CD4-positive, alpha-beta T cell treated with Interleukin-15 for 1 hour (primary cell): ENCODE measurements at places on chromosomes 1 and 21.
A peak's percentile ranks its signal among the peaks of the same experiment; 100 is the strongest.

- DNase-seq, result no peak
Measured at GRCh38 chr1:66532214-66532613, 1.7 kb upstream of the SGIP1 start.

DNA sequence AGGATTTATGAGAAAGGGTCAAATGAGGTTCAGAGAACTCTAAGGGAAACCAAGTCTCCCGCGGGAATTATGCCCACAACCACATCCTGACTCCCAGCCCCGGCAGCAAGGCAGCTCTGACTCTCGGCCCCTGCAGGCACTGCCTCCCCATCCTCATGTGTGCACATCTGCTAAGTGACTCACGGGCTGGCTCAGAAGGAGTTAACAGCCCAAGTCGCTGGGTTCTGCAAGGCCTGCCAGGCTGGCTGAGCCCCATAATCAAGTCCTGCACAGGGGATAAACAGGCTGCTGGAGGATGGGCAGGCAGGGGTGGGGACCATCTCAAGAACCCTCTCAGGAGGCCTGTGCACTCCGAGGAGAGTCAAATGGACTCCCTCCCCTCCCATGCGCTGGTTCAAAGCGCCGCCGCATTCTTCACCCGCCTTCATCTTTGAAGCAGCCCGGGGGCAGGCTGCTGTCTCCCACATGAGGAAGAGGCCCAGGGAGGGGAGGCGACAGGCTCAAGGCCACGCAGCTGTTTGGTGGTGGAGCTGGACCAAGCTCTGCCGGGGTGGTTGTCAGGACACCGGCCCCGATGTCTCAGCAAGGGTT, 344.3 kb downstream of the MATN1 start:
- no peak for DNase-seq

DNA sequence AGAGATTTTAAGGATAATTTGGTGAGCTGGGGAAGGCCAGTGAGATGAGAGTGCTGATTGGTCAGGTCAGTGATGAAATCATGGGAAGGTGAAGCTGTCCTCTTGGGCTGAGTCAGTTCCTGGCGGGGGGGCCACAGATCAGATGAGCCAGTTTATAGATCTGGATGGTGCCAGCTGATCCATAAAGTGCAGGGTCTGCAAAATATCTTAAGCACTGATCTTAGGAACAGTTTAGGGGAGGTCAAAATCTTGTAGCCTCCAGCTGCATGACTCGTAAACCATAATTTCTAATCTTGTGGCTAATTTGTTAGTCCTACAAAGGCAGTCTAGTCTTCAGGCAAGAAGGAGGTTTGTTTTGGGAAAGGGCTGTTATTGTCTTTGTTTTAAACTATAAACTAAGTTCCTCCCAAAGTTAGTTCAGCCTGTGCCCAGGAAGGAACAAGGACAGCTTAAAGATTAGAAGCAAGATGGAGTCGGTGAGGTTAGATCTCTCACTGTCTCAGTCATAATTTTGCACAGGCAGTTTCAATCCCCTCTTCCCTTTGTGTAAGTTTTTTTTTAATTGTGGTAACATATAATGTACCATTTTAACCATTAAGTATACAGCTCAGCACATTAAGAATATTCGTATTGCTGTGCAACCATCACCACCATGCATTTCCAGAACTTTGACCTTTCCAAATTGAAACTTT, 39.4 kb downstream of the PTAFR start:
- DNase-seq, result no peak

- no peak for DNase-seq
Measured at GRCh38 chr1:200081151-200081968, 53.9 kb downstream of the NR5A2 start.

DNA sequence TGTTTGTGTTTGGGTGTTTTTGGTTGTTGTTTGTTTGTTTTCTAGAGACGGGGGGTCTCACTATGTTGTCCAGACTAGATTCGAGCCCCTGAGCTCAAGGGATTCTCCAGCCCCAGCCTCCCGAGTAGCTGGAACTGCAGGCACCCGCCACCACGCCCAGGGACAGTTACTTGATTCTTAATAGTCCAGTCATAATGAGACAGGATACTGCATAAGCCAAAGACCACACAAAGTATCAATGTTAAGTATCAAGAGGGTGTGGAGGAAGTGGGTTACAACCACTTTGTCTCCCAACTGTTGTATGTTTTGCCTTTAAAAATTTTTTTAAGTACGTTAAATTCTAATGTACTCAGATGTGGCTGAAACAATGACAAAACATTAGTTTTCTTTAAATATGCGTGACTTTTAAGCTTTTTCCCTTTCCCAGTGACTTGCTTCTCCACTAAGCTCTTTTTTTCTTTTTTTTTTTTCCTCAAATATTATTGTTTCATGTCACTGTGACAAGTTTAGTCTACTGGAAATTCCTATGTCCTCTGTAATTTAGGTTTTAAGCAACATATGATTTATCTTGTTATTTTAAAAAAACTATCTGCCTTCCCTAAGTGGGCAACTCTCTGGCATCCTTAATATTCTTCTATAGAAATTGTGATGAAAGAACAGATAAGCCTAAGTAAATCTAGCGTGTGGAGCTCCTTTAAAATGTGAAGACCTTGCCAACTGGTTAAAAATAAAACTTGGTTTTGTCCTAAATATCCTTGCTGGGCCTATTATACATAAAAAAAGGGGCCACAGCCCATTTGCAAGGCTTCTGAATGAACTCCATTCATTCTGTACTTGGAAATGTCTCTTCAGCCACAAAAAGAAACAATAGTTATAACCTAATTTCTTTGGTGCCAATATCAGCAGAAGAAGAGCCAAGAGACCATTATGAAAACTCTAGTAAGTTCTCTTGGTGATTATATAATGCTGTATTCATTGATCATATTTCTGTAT, 56.2 kb upstream of the DPH5 start:
- no peak for DNase-seq

DNA sequence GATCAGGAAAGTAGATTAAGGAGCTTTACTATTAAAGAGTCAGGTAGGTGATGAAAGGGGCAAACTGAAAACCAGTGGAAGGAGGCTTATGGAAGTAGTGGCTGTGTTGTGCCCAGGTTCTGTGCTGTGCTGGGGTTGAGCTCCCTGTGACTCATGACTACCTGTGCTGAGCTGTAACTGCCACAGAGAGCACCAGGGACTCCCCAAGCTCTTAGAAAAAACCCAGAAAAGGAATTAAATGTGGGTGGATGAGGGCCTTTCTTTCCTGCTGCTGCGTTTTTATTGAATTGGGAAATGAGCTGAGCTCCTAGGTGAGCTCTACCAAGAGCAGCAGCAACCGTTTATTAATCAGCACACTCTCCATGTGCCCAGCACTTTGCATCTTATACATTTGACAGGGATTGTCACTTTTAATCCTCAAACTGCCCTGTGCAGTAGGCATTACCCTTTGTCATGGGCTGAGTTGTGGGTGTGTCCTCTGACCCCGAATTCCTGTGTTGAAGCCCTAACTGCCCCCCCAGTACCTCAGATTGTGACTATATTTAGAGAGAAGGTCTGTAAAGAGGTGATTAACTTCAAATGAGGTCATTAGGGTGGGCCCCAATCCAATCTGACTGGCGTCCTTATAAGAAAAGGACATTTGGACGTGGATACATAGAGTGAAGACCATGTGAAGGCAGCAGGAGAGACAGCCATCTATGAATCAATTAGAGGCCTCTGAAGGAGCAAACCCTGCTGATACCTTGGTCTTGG, 65.4 kb downstream of the AK4 start:
- no peak for DNase-seq

DNA sequence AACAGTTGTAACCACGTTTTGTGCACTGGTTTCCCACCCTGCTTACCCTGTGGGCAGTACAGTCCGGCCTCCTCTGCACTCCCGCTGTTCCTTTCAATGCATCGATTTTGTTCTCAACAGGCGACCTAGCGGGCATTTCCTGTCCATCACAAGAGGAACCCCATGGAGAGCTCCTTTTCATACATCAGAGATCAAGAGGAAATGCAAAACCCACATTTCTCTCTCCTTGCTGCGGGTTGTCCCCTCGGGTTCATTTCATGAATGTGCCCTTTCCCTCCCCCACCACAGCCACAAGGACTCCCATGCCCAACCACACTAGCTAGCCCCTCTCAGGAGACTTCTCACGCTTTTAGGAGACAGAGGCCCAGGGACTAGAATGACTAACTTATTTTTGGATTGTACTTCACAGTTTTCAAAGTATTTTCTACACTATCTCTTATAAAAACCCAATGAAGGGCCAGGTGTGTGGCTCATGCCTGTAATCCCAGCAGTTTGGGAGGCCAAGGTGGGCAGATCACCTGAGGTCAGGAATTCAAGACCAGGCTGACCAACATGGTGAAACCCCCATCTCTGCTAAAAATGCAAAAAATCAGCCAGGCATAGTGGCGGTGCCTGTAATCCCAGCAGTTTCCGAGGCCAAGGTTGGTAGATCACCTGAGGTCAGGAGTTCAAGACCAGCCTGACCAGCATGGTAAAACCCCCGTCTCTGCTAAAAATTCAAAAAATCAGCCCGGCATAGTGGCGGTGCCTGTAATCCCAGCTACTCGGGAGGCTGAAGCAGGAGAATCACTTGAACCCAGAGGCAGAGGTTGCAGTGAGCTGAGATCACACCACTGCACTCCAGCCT, 18.4 kb downstream of the ATP1A4 start:
- no peak for DNase-seq

GRCh38 chr1:113394043-113394862, 3.9 kb downstream of the MAGI3 start:
- DNase-seq, result no peak

GRCh38 chr1:174912264-174912663, 87.5 kb upstream of the CACYBP start:
- no peak for DNase-seq

- DNase-seq, result peak; percentile 82
Measured at GRCh38 chr1:100400404-100400803, 48.1 kb downstream of the CDC14A start.

DNA sequence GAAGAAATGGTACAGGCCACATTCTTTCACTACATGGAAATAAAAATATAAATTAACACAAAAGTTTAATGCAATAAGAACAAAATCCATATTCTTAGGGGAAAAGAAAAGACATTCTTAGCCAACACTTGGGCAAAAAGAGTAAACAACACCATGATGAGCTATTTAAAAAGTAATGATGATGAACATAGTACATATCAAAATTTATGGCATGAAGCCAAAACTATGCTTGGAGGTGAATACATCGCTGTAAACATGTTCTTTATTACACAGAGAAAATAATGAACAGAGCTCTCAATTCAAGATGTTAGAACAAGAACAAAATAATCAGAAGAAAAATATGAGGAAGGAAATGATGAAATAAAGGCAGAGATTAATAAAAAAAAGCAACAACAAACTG, 158.2 kb downstream of the ZSCAN20 start:
- DNase-seq, result no peak

DNA sequence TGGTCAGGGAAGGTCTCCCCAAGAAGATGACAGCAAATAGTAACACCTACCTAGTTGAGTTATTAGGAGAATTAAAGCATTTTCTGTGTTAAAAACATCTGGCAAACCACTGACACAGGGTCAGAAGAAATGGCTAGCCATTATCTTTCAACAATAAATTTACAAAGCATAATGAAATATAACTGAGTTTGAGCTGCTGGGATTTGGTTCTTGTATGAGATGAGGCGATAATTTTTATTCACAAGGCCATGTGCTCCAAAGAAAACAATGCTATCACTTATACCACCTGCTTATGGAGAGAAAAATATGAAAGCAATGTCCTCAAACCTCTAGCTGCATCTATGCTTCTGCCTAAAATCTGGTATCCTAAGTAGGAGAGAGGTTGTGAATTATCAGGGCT, 202.3 kb downstream of the CRB1 start:
- no peak for DNase-seq

DNA sequence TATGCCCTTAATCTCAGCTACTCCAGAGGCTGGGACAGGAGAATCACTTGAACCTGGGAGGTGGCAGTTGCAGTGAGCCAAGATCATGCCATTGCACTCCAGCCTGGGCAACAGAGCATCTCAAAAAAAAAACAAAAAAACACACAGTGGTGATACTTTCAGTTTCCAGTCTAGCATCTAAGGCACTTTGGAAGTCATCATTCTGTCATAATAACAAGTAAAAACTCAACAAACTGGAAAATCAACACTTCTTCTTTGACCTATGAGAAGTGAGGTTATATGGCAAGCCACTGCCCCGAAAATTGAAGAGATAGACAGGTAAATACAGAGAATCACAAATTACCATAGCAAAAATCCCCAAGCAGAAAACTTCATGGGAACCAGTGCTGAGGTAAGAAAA, 51.9 kb downstream of the IL12RB2 start:
- no peak for DNase-seq

DNA sequence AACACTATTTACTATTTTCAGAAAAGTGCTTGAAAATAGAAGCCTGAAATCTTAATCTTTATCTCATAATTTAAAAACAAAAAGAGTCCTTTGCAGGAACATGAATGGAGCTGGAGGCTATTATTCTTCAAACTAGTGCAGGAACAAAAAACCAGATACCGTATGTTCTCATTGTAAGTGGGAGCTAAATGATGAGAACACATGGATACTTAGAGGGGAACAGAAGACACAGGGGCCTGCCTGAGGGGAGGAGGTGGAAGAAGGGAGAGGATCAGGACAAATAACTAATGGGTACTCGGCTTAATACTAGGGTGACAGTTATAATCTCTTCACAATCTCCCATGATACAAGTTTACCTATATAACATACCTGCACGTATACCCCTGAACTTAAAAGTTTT, 176.3 kb downstream of the SDCCAG8 start:
- no peak for DNase-seq

DNA sequence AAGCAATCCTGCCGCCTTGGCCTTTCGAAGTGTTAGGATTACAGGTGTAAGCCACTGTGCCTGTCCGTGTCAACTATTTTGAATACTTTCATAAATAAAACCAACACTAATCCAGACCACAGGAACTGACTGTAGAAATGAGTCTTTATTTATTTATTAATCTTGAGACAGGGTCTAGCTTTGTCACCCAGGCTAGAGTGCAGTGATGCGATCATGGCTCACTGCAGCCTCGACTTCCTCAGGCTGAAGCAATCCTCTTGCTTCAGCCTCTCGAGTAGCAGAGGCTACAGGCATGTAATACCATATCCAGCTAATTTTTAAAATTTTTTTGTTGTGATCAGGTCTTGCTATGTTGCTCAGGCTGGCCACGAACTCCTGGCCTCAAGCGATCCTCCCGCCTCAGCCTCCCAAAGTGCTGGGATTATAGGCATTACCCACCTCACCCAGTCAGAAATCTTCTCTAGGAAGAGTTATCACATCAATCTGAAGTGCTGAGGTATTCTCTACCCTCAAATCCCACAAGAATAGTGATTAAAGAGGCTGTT, 21.7 kb upstream of the CPLANE2 start:
- DNase-seq, result no peak

- peak; percentile 54 for DNase-seq
Measured at GRCh38 chr1:25543425-25544242, at the start of gene LDLRAP1. Gene LDLRAP1, plus strand, starts transcription at chr1:25543606. Its CDS starts 93 bp downstream, at chr1:25543699.

- DNase-seq, result no peak
Measured at GRCh38 chr1:179754041-179754624, 11.0 kb downstream of the FAM163A start.
